ENCODE measurements at places on chromosomes 3 and 15. TPM values are rescaled to one million over a fixed set of nuclear protein-coding genes. Genes with fewer than 3 reads are reported as not detected.

Gene ABHD10
- 63.6 TPM for total RNA-seq

Gene TIGIT
- not detected for total RNA-seq

Gene IL1RAP
- total RNA-seq, result 22.9 TPM

Gene OR4F15
- not detected for total RNA-seq

Gene GJD2
- total RNA-seq, result not detected

Gene CLDN11
- 175 TPM for total RNA-seq

Gene ECE2
- not detected for total RNA-seq

Gene POLR2H
- 86.7 TPM for total RNA-seq

Gene SLC9A9
- total RNA-seq, result 2.8 TPM

Gene KLHDC8B
- 9.5 TPM for total RNA-seq

Gene HTR3E
- total RNA-seq, result not detected

Gene MYEF2
- 9.1 TPM for total RNA-seq

Gene MOBP
- total RNA-seq, result not detected

Gene MKRN3
- total RNA-seq, result not detected

Gene GOLGA8N
- 3.5 TPM for total RNA-seq

Gene LRRN1
- total RNA-seq, result not detected

Gene NR2F2
- 27.3 TPM for total RNA-seq

Gene DUOXA2
- not detected for total RNA-seq

Gene ARIH1
- total RNA-seq, result 51.3 TPM

All from smooth muscle cell of the umbilical artery (primary cell).